ENCODE measurements at places on chromosomes 3 and 15.

- no peak for DNase-seq
These were observed 3.5 kb upstream of the PLOD2 start for GRCh38 chr3:146164506-146164905.

GRCh38 chr15:96336108-96336595 is 5.7 kb downstream of the NR2F2 start:
- DNase-seq, result no peak

GRCh38 chr15:96947296-96948229 is 617.1 kb downstream of the NR2F2 start:
- DNase-seq, result no peak

DNA sequence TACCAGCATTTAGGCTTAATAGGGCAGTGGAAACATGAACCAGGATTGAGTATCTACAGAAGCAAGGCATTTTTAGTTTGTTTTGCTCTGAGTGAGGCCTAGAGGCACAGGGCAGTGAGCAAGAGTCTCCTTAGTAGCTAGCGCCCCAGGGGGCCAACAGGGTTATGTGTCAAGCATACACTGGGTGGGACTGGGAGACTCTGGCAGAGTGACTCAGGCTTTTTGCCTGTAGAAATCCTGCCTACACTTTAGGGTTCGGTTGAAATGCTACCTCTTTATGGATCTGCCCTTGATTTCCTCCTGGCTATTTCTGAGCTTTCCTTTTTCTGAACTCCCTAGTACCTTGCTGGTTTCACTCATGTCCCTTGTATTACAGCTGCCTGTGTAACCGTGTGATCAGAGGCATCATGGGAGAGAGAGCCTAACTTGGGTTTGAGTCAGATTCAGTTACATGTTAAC is 72.2 kb downstream of the TOP2B start:
- no peak for DNase-seq

DNA sequence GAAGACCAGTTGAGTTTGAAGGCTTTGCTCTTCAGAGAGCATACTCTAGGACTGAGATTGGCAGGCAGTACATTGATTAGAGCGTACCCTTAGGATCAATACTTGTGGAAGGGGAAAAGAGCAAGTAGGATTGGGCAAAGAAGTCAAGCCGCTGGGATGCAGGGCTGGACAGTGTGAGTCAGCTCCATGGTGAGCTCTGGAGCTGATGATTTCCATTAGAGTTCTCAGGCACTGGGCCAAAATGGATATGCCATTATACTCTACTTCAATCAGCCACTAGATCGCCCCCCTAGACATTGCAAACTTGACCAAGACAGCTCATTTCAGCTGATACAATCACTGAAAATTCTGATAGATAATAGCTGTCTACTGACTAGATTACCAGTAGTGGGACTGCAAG is 432.7 kb upstream of the ALCAM start:
- DNase-seq, result no peak

DNA sequence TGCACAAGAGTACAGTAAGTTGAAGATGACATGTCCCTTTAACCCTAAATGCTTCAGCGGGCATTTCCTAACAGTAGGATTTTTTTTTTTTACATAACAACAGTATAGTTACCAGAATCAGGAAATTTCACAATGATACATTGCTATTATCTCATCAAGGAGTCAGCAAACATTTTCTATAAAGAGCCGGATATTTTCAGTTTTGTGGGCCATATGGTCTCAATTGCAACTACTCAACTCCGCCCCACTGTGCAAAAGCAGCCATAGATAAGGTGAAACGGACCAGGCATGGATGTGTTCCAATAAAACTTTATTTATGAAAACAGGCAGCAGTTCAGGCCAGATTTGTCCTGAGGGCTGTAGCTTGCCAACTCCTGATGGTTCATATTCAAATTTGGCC is 130.6 kb downstream of the SMAD6 start:
- DNase-seq, result no peak
